ENCODE measurements at places on chromosomes 5 and 9. TPM values are rescaled to one million over a fixed set of nuclear protein-coding genes. Genes with fewer than 3 reads are reported as not detected.

GRCh38 chr9:102669220-102669619 is 325.9 kb upstream of the CYLC2 start:
- DNase-seq: no peak

Gene MSMP
- total RNA-seq: not detected

Gene ARID3C
- total RNA-seq: not detected

Gene PFN3
- not detected for total RNA-seq

Data from upper lobe of right lung (tissue), 1 donor.